ENCODE measurements at places on chromosomes 11 and 22. TPM values are rescaled to one million over a fixed set of nuclear protein-coding genes. Genes with fewer than 3 reads are reported as not detected.

- DNase-seq: no peak
Observed at GRCh38 chr22:37485395-37486223, 575 bp downstream of the MFNG start.

GRCh38 chr11:114194702-114195101, 101.5 kb upstream of the NNMT start:
- DNase-seq: no peak

DNA sequence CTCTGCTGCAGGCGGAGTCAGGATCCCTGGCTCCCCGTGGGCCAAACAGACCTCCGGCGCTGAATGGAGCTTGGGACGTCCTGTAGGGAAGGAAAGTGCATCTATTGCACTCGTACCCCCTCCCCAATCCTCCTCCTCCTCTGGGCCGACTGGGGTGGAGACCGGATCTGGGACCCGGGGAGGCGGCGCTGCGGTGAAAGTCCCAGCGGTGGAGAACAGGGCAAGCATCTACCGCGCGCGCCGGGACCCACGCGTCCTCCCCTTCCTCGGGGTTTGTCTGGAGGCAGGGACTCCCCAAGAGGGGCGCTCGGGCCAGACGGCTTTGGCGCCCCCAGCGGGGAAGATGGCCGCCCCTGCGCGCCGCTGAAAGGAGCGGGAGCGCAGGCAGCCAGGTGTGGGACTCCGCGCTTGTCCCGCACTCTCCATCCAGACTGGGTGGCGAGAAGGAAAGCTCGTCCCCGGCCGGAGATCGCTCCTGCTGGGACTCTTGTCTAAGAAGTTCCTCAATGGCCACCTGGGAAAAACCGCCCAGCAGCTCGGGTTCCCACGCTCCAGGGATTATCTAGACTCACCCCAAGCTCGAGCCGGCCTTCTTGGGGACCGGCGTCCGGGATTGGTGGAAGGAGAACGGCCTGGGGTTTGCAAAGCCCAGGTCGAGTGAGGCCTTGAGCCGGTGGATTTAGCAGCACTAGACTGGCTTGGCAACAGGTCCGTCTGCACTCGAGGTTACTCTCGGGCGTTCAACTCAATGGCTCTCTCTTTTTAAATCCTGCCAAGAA, 718 bp downstream of the FADS2 start:
- no peak for DNase-seq

- no peak for DNase-seq
Observed at GRCh38 chr11:48074425-48075181, 94.2 kb downstream of the PTPRJ start.

DNA sequence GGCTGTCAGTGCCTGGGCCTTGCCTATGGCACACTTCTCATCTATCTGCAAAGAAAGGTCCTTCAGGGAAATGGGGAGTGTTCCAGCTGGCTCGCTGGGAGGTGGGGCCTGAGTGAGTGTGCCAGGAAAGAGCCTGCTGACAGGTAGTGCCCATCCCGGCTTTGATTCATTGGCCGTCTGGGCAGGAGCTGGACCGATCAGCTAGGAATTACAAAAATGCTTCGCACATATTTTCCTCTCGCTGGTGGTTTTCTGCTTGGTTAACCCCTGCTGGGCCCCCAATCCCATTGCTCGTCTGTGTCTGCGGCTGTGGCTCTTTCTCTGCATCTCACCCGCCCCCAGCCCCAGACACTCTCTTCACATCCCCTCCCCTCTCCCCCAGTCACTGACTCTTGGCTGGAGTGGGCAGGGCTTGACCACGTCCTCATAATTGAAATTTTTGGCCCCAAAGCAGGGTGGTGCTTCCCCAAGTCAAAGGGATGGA, 10.8 kb downstream of the LIF start:
- peak; percentile 97 for DNase-seq

The CCDC73 gene
- 0.07 TPM for total RNA-seq

The IMMP1L gene
- 27.1 TPM for total RNA-seq

The UPK3A gene
- total RNA-seq: not detected

Measured in kidney epithelial cell (primary cell).